Aorta (tissue), 5 donors: ENCODE measurements at places on chromosomes 4 and X. TPM values are rescaled to one million over a fixed set of nuclear protein-coding genes. Genes with fewer than 3 reads are reported as not detected.

Gene RAB40AL
- 0.18 TPM for polyA plus RNA-seq

Gene SASH3
- 0.90 TPM for polyA plus RNA-seq

Gene MAGEA1
- polyA plus RNA-seq = not detected

Gene RAB9B
- 1.6 TPM for polyA plus RNA-seq

Gene HOPX
- polyA plus RNA-seq = 20.4 TPM

Gene MXRA5
- 0.05 TPM for polyA plus RNA-seq

Gene CDKL2
- polyA plus RNA-seq = 0.49 TPM

Gene CSN3
- polyA plus RNA-seq = not detected

Gene NLGN4X
- polyA plus RNA-seq = 0.13 TPM

Gene EDNRA
- polyA plus RNA-seq = 5.9 TPM

Gene CWH43
- not detected for polyA plus RNA-seq

Gene REELD1
- not detected for polyA plus RNA-seq

Gene DKK2
- 0.87 TPM for polyA plus RNA-seq

Gene SEPTIN6
- polyA plus RNA-seq = 4.5 TPM

Gene TRIM60
- polyA plus RNA-seq = not detected

Gene MMRN1
- polyA plus RNA-seq = 0.10 TPM

Gene SMIM43
- polyA plus RNA-seq = not detected

Gene PDZD4
- polyA plus RNA-seq = 27.3 TPM

Gene SMARCA1
- polyA plus RNA-seq = 18.9 TPM

- peak; percentile 53 for DNase-seq
Measured at GRCh38 chr4:73450398-73451004, 14.5 kb downstream of the AFP start.

GRCh38 chr4:182574706-182575105 lies 331.5 kb downstream of the TENM3 start:
- no peak for DNase-seq

GRCh38 chr4:92382128-92382527 lies 78.4 kb downstream of the GRID2 start:
- no peak for DNase-seq

GRCh38 chrX:119376312-119376711 lies 22.8 kb upstream of the SLC25A43 start:
- no peak for DNase-seq

GRCh38 chrX:63809173-63809572 lies 24.2 kb upstream of the ARHGEF9 start:
- DNase-seq = no peak

DNA sequence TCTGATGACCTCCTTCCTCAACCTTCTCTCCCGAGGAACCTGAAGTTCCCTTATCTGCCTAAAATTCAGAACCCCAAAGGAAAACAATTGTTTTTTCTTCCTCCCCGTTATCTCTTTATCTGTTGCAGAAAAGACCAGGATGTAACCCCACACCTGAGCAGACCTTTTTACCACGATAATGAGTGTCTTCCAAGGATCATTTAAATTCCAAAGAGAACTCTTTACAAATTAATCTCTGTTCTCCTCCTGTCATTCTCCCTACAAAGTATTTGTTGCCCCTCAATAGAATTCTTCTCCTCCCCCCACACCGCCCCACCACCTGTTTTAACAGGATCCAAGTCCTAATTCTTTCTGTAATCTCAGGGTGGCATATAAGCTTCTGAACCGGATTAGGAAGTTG lies 78.5 kb upstream of the NLGN4X start:
- no peak for DNase-seq

DNA sequence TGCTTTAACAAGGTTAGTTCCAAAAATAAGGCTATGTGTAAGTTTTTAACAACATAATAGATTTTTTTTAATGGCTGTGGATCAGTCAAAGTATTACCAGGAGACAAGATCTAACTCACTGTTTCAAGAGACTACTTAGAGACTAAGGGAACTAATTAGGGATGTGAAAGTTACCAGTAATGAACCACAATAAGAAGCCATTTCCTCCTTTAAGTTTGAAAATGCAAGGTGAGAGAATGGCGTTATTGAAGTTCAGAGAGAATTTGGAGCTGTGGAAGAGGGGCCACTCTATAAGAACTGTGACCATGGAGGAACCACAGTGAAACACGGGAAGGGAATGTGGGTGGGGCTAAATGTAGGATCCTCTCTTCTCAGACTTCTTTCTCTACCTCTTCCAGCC lies 624.2 kb downstream of the GLUD2 start:
- DNase-seq = no peak

GRCh38 chrX:34768290-34768689 lies 111.2 kb upstream of the TMEM47 start:
- DNase-seq = no peak

GRCh38 chr4:170243662-170244288 lies 154.0 kb upstream of the AADAT start:
- no peak for DNase-seq

- DNase-seq = peak; percentile 84
Measured at GRCh38 chr4:53688186-53688790, 97.0 kb upstream of the LNX1 start.

DNA sequence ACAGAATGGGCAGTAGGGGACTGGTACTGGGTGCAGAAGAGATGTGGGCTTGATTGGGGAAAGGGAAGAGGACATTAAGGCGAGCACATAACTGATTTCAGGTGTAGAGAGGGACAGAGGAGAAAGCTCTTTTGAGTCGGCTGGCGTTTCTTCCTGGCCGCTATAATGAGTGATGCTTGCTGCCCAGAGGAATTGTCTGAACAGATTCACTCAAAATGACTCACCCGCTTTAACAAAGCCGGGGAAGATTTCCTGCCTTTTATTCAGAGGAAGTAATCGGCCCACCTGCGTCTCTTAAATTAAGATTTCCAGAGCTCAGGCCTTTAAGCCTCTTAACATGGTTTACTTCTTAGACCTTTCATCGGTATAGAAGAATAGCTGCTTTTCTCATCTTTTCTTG lies 102.1 kb upstream of the AP1S2 start:
- no peak for DNase-seq

DNA sequence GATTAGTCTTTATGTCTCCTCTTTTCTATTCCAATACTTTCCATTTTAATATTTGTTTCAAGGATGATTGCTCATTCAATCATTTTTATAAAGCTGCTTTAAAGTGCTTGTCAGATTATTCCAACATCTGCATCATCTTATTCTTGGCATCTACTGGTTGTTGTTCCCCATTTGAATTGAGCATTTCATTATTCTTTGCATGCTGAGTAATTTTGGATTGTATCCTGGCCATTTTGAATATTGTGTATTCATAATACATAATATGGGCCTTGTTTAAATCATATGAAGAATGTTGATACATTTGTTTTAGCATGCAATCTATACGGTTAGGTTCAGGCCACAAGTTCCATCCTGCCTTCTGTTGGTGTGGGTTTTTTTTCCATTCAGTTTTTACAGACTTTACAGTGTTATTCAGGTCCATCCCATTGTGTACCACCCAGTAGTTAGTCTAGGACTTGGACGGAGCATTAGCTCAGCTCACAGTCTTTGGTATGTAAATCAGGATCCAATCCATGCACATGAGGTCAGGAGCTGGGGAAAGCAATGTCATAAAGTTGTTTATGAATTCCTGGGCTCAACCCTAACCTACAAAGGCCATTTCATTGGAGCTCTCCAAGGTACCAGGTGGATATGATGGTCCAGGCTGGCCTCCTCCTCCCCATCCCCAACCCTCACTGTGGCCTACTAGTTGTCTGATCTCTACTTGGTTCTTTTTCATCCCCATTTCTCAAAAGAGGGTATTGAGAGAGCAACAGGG lies 20.3 kb downstream of the RGN start:
- no peak for DNase-seq

DNA sequence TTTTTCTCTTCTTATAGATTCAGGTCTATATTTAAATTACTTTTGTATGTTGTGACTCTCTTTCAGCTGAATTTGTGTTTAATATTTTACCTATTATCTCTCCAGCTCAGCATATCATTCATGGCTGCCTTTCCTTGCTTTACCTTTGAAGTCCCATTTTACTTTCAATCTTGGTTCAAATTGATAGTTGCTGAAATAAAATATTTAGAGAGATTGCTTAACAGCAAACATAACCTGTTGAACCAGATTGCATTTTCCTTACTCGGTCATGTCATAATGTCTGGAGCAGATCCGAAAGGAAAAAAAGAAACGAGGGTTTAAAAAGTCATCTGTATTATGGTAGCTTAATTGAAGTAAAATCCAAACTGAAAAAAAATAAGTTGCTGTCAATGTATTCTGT lies 94.1 kb downstream of the IL1RAPL2 start:
- no peak for DNase-seq

DNA sequence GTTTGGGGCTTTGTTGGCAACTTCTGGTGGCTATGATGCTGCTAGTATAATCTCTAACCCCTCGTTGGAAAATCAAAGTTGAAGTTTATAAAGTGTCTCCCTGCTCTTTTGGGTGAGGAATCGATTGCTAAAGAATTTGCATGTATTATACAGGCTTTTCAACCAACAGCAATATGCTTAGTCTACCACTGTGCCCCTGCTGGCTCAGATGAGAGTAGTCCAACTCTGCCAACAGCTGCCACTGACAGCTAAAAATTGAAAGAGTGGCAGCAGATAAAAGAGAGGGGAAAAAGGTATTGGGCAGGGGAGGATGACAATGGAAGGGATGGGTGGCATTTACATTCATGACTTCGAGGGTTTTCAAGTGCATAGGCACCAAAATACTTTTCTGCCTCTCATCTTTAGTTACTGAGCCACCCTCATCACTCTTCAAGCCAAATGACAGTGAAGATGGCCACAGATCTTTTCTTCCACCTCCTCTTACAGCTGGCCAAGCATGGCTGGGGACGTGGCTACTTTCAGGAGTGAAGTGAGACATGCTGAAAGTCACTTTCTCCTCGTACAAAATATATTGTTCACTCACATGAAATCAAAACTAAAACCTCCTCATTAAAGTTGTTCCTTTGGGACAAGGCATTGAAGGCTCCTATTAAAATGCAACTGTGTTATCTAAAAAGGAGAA lies 2.7 kb upstream of the GRIA3 start:
- DNase-seq = no peak

GRCh38 chrX:136496764-136497555 lies 432 bp upstream of the HTATSF1 start:
- peak; percentile 91 for DNase-seq

DNA sequence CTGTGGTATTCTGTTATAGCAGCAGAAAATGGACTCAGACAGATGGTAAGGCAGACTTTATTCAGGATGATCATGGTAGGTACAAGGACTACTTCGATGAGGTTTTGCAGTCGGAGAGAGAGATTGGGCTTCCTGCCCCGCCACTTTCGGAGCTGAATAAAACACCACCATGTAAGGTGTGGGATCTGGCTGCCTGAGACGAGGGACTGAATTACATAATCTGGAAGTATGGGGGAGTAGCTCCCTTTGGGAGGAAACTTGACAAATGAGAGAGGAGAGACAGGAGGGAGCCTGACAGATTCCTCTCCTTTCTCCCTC lies 255.5 kb upstream of the GATB start:
- DNase-seq = no peak

GRCh38 chrX:154140206-154140605 lies 3.8 kb upstream of the OPN1LW start:
- DNase-seq = no peak

DNA sequence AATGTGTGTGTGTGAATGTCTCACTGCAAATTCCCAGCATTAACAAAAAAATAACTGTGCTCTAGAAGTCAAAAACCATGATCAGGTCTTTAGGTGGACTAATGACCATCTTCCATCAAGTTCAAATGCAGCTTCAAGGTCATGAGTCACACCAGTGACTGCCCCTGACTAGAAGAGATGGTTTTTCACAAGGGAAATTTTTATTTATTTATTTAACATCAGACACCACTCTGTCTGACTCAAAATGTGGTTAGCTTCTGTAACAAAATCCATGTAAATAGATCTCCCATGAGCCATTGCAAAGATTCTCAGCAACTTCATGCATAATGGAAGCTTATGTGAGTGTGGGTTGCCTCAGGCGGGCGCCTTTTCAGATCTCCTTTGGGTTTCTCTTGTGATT lies 219.2 kb downstream of the KIT start:
- no peak for DNase-seq

DNA sequence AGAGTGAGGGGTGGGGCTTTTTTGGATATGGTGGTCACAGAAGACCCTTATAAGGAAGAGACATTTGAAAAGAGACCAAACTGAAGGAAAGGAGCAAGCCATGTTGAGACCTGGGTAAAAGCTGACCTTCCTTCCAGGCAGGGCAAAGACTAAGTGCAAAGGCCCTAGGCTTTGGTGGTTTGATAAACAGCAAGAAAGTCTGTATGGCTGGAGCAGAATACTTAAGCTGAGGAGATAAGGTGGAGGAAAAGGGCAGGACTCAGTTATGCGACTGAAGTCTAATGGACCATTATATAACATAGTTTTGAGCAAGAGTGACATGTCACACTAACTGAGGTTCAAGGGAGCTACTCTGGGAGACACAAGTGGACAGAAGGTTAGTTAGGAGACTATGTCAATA lies 20.0 kb downstream of the SH3RF1 start:
- DNase-seq = no peak

- no peak for DNase-seq
Measured at GRCh38 chr4:14853176-14853943, 148.9 kb upstream of the CPEB2 start.

GRCh38 chrX:141258080-141258479 lies 15.8 kb upstream of the SPANXC start:
- DNase-seq = no peak

DNA sequence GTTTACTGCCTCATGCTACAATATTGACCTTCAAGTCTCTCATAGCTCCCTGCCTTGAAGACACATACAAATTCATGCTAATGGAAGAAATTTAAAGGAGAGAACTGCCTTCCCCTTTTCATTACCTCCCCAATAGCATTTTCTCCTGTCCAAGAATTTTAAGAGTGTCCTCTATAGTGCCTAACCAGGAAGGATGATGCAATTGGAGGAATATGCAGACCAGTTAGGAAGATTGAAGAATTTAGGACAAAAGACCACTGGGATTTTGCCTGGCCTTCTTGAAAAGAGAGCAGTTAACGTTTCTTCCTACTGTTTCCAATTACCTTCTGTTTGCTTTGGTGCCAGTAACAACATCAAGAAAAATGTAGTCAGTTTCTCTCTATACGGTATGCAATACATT lies 443.9 kb downstream of the INPP4B start:
- DNase-seq = no peak
